Lower leg skin (tissue), 4 donors: ENCODE measurements at places on chromosomes 16 and 17.

- no peak for DNase-seq
These were observed 167.4 kb upstream of the CACNG5 start for GRCh38 chr17:66667491-66668030.

DNA sequence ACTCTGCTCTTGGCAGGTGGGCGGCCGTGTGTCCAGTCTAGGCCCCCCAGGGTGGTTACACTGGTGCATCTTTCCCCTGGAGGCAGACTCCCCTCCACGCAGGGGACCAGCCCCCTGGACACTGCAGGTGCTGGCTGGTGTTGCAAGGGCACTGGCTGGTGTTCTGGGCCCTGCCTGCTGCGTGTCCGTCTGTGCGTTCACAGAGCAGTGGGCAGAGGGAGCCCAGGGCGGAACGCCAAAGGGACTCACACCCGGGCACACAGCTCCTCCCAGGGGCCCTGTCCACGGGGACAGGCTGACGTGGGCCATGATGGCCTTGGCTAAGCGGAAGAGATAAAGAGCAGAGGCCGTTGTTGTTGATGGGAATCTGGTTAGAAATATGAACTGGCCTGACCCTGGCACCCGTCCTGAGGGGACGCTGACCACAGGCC lies 27.3 kb downstream of the ACSF3 start:
- no peak for DNase-seq

GRCh38 chr16:27291106-27291505 lies 22.5 kb upstream of the NSMCE1 start:
- no peak for DNase-seq

- DNase-seq = no peak
These were observed 171.9 kb downstream of the ENGASE start for GRCh38 chr17:79246225-79247190.

DNA sequence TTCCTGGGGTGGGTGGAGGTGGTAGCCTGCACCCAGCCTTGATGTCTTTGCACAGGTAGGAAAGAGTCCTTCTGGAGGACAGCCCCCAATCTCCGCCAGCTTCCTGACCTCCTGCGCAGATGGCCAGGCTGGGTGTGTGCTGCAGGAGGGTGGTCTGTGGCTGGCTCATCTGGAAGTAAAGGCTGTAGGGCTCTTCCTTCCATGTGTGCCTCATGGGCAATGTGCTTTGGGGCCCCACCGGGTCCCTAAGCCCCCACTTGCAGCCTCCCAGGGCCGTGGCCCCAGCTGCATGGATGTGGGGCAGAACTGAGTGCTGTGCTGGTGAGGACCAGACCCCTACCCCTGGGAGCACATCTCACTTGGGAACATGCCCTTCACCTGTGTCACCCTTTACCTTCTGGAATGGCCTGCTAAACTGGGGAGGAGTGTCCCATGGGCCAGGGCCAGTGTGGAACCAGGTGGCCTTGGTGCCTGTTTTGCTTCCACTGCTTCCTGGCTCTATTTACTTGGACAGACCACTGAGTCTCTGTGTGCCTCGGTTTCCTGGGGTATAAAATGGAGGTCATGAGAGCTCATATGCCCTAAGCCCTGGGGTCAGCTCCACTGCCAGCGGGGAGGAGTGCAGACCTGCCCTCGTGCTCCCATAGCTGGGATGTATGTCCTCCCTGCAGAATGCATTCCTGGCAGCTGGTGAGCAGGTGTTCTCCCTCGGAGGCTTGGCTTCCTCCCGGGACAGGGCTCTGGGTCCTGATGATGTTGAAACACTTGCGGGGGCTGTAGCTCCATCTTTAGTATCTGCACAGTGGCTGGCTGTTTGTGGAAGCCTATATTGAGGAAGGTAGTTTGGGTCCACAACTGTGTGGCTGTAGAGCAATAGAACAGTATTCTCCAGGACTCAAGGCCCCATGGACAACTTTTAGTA lies 18.0 kb downstream of the MPRIP start:
- no peak for DNase-seq

DNA sequence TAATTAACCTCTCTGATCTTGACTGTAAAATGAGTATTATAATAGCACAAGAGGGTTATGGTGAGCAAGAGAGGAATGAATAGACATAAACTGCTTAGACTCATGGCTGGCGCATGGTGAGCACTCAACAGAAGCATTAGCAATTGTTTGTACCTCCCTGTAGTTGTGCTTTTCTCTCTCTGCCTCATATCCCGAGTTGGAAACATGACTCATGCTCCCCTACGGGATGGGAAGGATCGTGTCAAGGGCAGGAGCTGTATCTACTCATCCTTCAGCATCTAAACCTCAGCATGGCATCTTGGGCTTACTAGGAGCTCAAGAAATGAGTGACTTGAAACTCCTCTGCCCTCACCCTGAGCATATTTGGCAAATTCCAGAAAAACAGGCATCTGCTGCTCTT lies 299.6 kb downstream of the MAP2K4 start:
- no peak for DNase-seq

GRCh38 chr17:30343796-30344195 lies 9.9 kb upstream of the TMIGD1 start:
- DNase-seq = no peak

GRCh38 chr16:67265834-67266233 lies 13.5 kb upstream of the PLEKHG4 start:
- DNase-seq = no peak
